ENCODE measurements at places on chromosomes 11 and 22.

GRCh38 chr11:2688381-2689231 is 11.2 kb downstream of the KCNQ1OT1 start:
- no peak for DNase-seq

- DNase-seq: no peak
Measured at GRCh38 chr11:57368106-57368844, 12.7 kb downstream of the PRG3 start.

GRCh38 chr11:11215944-11216343 is 137.1 kb downstream of the CSNK2A3 start:
- DNase-seq: no peak

DNA sequence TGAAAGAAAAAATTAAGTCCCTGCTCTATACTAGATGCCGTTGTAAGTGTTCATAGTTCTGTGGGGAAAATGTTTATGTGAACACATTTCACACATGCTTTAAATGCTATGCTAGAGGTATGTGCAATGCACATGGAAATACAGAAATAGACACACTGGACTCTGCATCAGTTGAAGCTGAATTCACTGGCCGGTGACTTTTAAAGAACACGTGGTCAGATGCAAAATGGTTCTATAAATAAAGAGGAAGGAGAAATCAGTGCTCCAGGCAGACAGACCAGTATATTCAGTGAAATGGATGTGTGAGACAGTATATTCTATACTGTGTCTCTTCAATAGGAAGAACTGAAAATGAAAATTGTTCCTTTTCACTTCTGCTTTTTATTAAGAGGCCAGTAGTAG is 29.9 kb downstream of the TRPC6 start:
- no peak for DNase-seq

DNA sequence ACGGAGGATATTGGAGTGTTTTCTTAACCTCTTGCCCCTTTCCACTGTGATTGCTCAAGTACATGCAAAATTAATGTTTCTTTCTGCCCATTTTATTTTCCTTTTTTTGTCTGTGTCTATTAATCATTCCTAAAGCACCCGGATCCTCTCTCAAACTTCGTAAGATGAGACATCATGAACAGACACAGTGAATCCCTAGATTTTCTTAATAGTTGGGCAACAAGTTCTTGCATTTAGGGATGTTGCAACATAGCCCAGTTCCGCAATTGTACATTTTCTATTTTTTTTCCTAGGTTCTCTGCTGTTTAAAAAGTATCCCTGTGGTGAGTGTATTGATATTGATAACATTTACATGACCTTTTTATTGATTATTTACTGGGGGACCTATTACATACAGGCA is 2.9 kb downstream of the FAM111A start:
- DNase-seq: no peak

- DNase-seq: peak; percentile 94
Measured at GRCh38 chr22:23521441-23522113, 58.5 kb downstream of the IGLL1 start.

DNA sequence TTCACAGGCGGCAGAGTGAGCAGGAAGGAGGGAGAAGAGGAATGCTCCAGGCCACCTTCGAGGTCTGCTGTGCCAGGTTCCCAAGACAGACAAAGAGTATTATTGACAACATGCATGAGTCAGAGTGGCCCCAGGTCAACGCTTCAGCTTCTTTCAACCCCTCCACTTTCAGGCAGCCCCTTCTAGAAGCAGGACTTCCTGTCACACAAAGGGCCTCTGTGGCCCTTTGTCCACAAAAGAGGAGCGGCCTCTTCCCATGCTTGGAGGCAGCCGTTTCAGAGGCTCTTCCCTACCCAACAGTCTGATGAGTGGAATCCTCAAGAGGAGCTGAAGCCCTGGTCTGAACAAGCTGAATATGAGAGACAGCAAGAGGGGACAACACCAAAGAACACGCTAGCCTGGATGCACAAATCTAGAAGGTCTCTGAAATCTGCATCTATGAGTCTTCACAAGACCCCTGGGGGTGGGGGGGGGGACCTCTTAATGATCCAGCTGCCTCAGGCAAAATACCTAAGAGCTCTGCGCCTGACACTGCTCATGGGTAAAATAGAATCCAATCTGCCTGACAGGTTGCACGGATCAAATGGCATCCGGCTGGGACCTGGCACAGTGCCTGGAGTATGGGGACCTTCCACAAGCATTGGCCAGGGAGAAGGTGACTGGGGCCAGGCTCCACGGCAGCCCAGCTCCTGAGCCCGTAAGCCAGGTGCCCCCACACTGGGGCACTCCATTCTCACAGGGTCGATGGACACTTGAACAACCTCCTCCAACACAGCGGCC is 67.5 kb downstream of the PACSIN2 start:
- peak; percentile 76 for DNase-seq

DNA sequence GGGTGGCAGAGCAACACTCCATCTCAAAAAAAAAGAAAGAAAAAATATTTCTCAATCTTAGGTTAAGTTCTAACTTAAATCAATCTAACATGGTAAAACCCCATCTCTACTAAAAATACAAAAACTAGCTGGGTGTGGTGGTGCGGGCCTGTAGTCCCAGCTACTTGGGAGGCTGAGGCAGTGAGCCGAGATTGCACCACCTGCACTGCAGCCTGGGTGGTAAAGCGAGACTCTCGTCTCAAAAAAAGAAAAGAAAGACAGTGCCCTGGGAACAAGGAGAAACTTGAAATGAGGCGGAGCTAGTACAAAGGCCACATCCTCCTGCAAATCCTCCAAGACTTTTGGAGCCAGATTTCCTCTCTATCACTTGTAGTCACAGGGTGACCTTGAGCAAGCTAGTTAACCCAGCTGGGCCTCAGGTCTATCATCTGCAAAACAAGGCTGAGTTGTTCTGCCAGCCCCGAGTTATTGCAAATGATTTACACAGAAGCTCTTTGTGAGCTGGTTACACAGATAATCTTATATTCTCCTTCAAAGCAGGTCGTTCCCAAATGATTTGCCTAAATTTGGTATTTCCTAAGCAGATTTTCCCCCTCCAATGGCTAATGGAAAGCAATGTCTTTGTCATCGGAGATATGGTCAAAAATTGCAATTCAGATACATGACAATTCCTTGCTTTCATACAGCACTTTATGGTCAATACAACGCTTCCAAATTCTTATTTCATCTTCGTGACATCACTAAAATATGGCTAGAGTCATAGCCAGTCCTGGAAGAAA is 1.9 kb downstream of the ANKRD54 start:
- no peak for DNase-seq

GRCh38 chr11:72637926-72638325 is 36.3 kb downstream of the PDE2A start:
- peak; percentile 35 for DNase-seq

- DNase-seq: no peak
Measured at GRCh38 chr22:32339190-32340012, 18.3 kb upstream of the RFPL3 start.

GRCh38 chr22:44219101-44219870 is 38.6 kb downstream of the PARVG start:
- DNase-seq: no peak

All from NCI-H2081 (cell line).